Stimulated activated CD4-positive, alpha-beta T cell treated with anti-CD3 and anti-CD28 coated beads, Interleukin-2, amount 100 ng/mL, for 24 hours (primary cell): ENCODE measurements at places on chromosomes 13 and 19.

DNA sequence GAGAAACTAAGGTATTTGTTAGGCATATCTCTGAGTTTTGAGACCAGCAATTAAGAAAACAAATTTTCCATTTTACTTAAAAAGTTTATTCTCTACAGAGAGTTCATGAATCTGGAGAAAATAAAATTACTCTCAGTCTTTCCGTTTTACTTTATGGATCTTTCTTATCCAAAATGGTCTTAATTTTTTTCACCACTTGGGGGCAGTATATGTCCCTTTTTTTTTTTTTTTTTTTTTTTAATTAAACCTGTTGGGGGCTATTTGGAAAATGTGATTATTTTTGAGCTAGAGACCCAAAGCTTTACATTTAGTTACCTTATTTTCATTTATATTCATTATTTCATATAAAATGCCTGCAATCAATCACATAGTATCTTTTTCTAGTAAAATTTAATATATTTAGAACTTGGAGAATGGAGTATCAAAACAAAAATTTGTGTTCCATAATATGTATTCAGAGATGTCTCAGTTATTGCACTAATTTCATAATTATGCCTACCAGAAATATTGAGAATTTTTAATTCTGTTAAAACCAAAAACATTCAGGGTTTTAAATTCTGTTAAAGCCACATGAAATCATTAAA is 27.1 kb downstream of the PIBF1 start:
- DNase-seq: no peak

DNA sequence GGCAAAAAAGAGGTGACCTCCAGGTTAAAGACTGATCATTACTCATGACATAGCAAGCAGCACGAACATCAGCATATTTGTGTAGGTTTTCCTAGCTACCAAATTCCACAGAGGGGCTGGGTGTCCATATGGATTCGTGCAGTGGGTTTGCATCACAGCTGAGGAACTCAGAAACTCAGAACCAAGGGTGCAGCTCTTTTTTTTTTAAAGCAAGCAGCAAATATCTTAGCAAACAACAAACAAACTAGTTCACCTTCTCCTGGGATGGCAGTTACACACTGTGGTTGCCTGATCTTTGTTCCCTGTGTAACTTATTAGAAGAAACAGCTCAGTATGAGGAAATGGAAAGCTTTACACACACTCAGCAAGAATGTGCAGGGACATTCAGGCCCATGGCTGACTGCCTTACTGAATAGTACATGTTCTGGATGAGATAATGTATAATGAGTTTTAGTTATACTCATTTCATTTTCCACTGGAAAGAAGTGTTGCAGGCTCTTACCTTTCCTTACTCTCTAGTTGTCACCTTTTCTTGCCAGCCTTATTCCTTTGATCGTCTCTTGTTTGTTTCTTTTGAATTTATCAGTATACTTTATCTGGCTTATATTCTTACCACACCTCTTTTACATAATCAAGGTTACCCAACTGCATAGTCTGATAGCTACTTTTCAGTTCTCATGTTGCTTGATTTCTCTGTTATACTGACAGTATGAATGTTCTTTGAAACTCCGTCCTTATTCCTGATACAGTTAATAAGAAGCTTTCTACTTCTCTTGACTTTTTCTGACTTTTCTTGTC is 4.3 kb downstream of the NDFIP2 start:
- no peak for DNase-seq

DNA sequence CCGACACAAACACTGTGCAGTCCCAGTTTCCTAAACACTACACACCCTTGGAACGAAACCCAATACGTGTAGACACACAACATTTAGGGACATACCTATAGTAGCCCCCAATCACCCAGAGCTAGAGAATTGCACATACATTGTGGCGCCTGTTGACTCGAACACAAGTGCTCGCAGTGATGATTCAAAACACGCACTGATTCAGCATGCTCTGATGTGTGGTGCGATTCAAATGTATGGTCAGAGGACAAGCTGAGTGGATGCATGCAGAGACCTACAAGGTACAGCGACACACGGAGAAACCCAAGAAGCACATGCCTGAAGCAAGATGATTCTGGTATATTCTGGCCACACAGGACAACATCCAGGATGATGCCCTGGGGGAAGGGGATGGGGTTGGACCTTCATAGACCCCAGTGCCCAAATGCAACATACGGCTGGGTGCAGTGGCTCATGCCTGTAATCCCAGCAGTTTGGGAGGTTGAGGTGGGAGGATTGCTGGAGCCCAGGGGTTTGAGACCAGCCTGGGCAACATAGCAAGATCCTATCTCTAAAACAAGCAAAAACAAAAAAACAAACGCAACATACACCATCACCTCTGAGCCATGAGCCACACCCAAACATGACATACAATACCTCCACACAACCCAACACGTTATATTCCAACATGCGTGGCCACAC is 997 bp upstream of the KCNN4 start:
- no peak for DNase-seq

DNA sequence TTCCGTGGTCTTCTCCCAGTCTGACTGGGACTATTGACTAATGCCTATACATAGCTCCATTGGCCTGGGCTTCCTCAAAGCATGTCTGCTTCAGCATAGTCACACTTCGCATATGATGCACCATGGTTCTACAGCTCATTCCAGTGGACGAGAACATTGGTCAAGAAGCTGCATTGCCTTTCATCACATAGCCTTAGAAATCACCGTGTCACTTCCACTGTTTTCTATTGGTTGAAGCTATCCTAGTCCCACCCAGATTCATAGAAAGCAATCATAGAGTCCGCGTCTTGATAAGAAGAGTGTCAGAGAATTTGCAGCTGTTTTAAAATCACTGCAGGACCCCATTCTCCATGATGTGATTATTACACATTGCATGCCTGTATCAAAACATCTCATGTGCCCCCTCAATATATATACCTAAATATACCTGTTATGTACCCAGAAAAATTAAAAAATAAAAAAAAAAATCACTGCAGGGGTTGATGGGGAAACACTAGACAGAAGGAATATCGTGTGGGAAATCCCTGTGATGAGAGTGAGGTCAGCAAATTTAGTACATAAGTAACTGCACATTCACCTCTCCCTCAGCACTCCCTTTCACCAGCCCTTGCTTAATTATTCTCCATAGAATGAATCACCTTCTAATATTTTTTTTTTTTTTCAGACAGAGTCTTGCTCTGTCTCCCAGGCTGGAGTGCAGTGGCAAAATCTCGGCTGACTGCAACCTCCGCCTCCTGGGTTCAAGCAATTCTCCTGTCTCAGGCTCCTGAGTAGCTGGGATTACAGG is 2.2 kb upstream of the ARHGAP33 start:
- DNase-seq: no peak

DNA sequence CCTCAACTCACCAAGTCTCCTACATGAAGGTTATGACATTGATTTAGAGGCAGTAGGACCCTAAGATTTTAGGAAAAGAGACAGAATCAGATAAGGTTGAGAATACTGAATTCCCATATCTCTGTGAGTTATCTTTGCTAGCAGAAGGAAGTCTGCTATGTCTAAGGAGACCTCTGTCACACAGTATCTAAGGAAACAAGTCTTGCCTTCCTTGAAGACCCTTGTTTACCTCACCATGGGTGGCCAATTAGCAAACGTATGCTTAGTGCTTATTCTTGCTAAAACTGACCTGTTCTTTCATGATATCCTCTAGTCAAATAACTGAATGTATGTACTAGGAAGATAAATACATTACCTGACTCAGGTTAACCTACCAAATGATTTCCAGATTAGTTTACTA is 855.4 kb upstream of the SLITRK1 start:
- no peak for DNase-seq

GRCh38 chr13:96431044-96431581 is 341.2 kb downstream of the HS6ST3 start:
- no peak for DNase-seq

GRCh38 chr19:2213799-2214198 is 22.3 kb downstream of the PLEKHJ1 start:
- no peak for DNase-seq

DNA sequence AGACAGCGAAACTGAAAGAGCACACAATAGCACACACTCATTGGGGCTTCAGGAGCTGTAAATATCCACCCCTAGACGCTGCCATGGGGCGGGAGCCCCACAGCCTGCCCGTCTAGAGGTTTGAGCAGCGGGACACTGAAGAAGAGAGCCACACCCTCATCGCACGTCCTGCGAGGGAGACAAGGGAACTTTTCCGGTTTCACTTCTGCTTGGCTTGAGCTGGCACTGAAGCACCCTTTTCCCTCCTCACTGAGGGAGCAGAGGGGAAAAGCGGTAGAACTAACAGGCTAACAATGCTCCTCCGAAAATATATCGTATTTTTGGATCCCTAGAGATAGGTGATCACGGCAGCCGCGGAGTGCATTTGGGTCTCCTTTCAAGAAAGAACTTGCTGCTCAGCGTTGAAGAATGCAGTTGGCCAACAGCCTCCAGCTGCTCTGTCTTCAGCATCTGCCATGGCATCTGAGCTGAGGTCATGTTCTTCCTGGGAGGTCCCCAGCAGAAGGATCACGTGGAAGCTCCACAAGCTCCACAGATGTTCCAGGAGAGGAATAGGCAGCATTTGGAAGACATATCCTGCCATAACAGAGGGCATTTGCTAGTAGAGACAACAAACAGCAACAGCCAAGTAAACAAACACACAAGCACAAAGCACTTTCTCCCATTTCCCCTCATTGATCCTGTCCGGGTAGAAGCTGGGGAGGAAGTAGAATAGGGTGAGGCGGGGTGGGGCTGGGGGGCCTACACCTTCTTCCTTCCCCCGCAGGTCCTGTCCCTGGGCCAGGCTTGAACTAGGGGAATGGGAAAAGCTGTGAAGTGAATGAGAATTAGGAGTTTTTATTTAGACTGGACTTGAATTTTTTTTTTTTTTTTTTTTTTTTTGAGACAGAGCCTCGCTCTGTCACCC is 44.8 kb upstream of the ALOX5AP start:
- no peak for DNase-seq

DNA sequence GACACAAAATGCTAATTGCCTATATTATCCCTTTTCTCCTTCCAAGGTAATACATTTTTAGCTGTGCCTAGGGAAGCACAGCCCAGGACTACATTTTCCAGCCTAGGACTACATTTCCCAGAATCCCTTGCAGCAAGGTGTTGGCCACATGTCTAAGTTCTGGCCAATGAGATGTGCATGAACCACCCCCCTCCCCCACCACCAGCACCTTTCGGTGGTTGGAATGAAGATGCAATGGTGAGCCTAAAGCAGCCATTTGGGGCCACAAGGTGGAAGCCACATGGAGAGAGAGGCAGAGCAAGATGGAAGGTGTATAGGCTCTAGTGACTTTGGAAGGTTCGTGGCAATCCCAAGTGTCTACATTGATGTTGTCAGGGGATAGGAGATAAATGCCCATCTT is 16.2 kb downstream of the UNC13A start:
- DNase-seq: peak; percentile 37

GRCh38 chr13:65677906-65678305 is 1552.2 kb downstream of the PCDH9 start:
- DNase-seq: no peak

- DNase-seq: no peak
These were observed 41.2 kb downstream of the STK24 start for GRCh38 chr13:98535501-98536354.

- DNase-seq: no peak
These were observed 1220.9 kb downstream of the PCDH9 start for GRCh38 chr13:66009241-66009640.

GRCh38 chr19:44690131-44690440 is 8.9 kb upstream of the CEACAM16 start:
- DNase-seq: no peak

DNA sequence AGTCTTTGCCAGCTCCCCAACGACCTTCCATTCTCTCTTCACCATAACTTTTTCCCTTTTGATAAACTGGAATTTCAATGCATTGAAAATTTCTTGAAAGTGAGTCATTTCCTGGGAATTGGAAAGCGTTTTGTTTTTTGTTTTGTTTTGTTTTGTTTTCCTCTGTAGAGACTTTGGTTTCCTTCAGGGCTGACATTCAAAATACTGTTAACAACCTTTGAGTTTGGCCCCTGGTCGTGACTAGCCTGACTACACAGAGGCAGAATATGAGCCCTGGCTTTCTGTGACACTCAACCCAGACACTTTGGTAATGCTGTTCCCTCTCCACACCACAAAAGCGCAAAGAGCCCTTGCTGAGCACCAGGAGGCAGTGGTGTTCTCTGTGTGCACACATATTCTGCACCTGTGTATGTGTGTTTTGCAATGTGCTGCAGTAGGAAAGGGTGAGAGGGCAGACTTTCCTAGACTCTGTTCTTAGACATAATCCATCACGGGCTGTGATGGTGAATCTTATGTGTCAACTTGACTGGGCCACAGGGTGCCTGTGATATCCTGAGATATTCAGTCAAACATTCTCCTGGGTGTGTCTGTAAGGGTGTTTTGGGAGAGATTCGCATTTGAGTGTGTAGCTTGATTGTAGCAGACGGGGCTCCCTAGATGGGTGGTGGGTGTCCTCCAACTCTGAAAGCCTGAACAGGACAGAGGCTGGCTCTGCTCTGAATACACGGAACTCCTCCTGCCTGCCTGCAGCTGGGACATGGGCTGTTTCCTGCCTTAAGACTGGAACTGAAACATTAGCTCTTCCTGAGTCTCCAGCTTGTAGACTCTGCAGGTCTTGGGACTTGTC is 29.5 kb upstream of the ANKRD10 start:
- peak; percentile 24 for DNase-seq

DNA sequence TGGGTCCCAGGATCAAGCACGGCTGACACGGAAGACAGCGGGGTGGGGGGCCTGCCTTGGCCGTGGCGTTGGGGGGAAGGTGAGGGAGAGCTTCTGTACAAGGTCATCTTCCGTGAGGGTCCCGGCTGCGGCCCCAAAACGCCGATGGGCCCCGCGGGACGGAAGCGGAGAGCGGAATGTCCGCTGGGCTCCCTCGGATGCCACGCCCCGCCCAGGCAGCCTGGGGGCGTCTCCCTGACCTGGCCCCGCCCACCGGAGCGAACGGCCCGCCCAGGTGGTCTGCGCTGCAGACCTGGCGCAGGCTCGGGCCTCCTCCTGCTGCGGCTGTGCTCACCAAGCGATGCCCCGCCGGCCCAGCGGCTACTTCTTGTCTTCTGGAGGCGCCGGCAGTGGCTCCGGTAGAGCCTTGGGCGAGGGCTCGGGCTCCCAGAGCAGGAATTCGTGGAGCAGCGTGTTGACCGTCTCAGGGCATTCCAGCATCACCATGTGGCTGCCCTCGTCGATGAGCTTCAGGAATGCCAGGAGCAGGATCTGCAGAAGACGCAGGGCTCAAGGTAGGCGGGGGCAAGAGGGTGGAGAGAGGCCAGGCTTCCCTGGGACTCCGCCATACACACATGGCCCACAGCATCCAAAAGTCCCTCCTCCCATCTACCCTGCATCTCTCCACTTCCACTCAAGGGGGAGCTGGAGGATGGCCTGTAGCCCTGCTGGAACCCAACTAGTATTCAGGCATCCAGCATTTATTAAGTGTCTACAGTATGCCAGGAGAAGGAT is 10.7 kb downstream of the ABHD8 start:
- peak; percentile 84 for DNase-seq

DNA sequence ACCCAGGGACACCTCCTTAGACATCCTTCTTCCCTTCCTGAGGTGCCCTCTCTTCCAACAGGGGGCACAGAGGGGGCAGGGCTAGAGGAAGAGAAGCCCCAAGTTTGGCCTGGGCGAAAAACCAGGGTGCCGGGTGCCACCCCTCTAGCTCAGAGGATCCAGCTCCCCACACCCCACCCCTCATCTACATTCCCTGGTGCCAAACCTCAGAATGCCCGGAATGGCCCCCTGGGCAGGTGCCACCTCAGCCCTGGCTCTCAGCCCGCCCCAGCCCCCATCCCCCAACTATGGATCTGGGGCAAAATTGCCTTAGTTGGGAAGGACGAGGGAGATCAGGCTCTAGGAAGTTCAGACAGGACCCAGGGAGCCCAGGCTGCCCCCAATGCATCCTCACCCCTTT is 2.0 kb downstream of the CNN1 start:
- DNase-seq: no peak
